ENCODE measurements at places on chromosomes 7 and 10. TPM values are rescaled to one million over a fixed set of nuclear protein-coding genes. Genes with fewer than 3 reads are reported as not detected.

SPDYE5 gene
- total RNA-seq: not detected

CPN1 gene
- not detected for total RNA-seq

ASB4 gene
- not detected for total RNA-seq

C10orf105 gene
- not detected for total RNA-seq

CHAT gene
- not detected for total RNA-seq

GUSB gene
- 13.0 TPM for total RNA-seq

MSS51 gene
- 1.3 TPM for total RNA-seq

HOXA3 gene
- total RNA-seq: 11.7 TPM

KLF14 gene
- under 0.01 TPM for total RNA-seq

ANKIB1 gene
- 58.0 TPM for total RNA-seq

C10orf67 gene
- total RNA-seq: under 0.01 TPM

C10orf62 gene
- not detected for total RNA-seq

ANXA8L1 gene
- 9.0 TPM for total RNA-seq

GIMAP5 gene
- not detected for total RNA-seq

- DNase-seq: peak; percentile 51
Observed at GRCh38 chr7:79376299-79377025, 77.0 kb downstream of the MAGI2 start.

DNA sequence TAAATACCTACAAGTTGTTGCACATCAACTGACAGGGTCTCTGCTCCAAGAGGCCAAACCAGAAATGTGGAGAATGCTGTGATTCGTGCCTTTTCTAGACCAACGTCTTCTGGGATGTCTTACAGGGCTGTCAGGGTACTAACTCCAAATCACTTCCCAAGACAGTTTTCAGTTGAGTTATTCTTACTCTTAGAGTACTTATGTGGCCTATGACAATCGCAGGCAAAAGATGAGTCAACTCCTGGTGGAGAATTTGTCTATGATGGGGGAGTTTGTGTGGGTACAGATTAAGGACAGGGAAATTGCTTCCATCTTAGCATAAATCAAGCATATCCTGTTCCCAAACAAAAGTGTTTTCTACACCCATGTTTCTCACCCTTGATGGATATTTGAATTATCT lies 734.8 kb downstream of the TNS3 start:
- no peak for DNase-seq

- peak; percentile 53 for DNase-seq
Observed at GRCh38 chr10:32379318-32379949, 32.5 kb upstream of the EPC1 start.

DNA sequence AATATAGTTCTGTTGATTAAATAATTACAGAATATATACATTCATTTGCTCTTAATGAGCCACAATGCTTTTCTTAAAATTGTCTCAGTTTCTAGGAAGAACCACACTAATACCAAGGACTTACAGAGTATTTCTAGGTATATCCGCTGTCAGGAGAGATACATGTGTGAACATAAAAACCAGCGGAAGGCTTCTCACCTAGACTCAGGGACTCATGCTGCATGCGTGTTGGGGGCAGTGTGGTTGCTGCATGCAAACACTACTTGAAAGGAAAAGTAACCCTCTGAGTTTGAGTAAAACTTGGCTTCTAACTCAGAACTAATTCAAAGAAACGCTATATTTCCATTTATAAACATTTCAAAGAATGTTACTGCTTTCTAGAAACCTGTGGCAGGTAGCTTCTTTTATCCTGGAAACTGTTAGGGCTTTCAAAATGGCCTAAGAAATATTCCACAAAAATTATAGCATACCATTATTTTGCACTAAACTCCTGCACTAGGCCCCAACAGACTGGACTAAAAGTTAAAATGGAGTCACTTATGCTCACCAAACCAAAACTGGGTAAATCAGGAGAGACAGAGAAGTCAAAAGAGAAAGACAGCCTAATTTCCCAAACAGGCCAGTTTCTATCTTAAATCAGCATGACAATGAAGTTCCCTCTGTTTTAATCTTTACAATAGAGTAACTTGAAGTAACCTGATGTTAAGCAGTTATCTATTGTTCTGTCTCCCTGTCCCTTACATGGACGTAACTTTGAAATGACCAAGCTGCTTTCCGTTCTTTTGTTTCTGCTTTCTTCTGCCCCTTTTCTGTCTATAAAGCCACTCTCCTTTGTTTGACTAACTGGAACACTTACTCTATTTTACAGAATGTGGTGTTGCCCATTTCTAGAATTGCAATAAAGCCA lies 95.2 kb upstream of the FAM133B start:
- DNase-seq: no peak

DNA sequence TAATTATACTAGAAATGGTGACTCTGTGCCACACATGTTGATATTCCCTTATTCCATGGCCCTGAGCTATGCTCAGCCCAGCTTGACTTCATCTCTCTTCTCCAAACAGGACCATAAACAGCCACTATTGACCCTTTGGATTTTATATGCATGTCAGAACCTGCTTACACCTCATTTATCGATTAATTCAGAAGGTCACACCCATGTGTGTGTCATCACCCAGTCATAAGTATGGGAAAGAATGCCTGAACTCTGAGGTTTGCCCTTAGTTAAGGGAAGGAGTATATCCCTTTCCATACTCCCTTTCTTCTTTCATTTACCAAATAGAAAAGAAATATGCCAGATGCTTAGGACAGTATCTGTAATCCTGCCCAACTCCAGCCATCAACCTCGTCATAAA lies 602.3 kb downstream of the SORCS3 start:
- DNase-seq: no peak

- DNase-seq: no peak
Observed at GRCh38 chr10:15864419-15864818, 4.1 kb upstream of the MINDY3 start.

DNA sequence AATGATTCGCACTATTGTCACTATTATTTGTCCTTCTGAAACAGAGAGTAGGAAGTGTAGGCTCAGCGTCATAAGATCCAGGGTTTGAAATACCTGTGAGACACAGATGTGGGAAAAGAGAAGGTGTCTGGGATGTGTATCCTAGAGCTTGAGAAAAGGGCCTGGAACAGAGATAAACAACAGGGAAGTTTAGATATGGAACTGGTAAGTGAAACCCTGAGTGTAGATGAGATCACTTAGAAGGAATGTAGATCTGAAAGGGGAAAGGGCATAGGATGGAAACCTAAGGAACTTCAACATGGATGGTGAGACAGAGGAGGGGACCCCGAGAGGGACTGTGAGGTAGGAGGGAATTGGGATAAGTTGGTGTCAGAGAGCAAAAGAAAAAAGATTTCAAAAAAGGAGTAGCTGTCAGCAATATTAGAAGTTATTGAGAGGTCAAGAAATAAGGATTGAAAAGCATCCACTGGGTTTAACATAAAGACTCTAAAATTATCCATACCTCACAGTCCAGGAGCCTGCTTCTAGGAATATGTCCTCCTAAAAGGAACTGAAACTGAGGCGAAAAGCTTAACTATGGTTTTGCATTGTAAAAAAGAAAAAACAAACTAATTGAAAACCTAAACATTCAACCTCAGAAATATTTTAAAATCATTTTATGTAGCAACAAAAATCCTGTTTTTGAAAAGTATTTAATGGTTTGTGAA lies 119.2 kb upstream of the NPVF start:
- no peak for DNase-seq

DNA sequence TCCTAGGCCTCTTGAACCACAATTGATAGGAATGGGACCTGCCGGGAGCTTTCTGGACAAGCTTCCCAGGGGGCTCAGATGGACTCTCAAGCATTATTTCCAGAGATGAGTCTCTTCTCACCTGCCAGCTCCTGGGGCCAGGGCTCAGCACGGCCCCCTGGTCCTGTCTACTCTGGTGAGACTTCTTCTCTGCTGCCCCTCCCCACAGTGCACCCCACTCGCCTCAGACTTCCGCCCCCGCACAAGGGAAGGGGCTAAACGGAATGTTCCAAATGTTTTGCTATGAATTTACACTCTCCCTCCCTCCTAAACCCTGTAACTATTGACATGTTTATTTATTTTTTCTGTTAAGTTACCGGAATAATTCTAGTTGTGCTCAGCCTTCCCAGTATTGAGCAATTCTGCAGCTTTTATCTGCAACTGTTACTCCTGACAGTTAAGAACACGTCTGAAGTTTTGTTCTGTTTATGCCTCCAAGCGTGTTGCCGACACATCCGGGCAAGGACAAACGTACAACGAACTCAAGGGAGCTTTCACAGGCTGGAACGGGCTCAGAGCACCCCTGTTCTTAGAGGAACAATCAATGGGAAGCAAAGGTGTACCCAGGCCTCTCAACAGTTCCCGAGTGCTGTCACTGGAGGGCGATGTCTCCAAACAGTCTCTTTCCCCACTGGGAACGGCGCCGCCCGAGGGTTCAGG lies 55.2 kb downstream of the FHIP2A start:
- DNase-seq: peak; percentile 68

DNA sequence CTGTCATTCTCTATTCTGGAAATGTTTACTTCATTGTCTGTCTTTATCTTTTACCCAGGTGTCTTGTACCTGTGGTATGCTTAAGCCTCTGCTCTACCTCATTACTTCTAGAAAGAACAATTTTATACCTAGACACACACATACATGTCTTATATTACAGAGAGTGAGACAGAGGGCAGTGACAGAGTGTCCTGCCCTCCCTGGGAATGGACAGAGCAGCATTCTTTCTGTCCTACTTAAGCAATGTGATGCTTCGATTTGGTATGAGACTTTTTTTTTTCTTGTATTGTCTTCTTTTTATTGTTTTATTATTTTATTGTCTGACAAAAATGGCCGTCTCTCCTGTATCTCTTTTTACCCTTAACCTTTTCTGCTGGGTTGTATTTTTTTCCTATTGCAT lies 286.1 kb downstream of the EXOC4 start:
- DNase-seq: no peak

DNA sequence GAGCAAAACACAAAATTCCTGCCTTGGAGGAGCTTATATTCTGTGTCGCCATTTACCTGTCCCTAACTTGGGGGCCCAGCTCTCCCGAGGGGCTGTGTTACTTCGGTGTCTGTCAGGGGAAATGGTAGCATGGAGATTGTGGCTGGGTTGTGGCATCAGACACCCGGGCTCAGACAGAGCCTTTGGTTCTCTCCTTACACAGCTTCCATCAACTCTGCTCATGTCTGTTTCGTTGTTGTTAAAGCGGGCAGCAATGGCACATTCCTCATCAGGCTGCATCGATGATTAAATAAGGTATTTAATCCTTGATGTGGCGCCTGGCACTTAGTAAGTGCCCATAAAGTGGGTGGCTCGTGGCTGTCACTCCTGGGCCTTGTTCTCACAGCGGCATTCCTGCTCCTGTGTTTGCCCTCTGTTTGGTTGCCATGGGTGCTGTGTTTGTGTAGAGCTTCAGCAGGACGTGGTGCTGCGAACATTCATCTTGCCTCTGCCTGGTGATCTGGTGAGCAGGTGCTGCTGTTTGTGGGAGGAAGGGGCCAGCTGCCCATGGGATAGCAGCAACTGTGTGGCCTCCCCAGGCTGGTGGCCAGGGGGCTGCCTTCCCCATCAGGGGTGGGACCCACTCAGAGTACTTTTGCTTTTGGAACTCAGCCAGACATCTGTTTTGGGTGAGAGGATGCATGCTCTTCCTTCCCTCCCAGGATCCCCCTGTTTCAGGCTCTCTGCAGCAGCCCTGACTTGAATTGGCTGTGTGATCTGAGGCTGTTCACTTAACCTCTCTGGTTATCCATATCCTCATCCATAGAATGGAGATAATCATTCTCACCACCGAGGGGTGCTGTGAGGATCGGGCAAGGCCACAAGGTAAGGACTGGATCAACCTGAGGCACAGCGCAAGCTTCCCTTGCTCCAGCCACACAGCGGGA lies 207.2 kb upstream of the SVIL start:
- DNase-seq: peak; percentile 31

DNA sequence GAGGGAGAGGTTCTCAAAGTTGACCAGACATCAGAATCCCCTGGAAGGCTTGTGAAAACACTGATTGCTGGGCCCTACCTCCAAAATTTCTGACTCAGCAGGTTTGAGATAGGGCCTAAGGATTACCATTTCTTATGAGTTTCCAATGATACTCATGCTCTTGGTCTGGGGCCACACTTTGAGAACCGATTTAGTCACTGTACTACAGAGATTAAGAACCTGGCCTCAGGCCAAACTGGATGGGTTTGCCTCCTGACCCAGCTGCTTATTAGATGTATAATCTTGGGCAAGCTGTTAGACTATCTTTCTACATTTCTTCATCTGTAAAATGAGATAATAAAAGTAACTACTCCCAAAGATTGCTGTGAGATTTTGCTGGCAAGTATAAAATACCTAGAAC lies 77.1 kb upstream of the SCIN start:
- no peak for DNase-seq

DNA sequence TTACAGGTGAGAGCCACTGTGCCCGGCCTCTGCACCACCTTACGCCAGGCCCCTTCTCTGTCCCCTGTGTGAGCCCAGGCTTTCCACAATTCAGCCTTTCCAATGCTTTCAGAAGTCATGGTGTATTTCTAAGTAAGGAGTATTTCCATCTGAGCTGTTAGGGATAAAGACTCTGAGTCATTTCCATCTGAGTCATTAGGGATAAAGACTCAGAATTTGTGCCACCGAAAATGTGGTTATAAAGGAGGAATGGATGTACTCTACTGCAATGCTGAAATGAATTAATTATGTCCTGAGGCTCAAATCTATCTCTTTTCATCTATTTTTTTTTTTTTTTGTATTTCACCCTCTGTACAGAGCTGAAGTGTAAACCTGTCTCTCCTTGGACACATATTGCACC lies 84.0 kb downstream of the GATA3 start:
- DNase-seq: no peak

- no peak for DNase-seq
Observed at GRCh38 chr7:152572101-152572500, 103.8 kb downstream of the XRCC2 start.

GRCh38 chr10:95284807-95285206 lies 6.0 kb downstream of the PDLIM1 start:
- DNase-seq: no peak

DNA sequence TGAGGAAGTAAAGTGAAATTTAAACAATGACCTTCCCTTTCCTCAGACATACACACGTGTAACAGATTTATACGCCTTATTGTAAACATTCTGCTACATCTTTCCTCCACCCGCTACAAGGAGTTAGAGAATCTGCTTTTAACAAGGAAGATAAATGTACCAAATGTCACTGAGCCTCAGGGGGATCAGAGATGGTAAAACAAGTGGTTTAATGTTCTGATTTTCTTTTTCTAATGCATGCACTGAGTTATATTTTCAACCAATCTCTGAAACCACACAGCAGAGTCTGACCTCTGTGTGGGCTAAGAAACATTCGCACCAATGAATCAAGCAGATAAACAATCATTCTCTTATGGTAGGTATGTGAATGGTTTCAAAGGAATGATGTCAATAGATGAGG lies 599.5 kb downstream of the ARL4A start:
- DNase-seq: no peak

GRCh38 chr10:13492493-13493180 lies 36.2 kb downstream of the BEND7 start:
- DNase-seq: peak; percentile 63

DNA sequence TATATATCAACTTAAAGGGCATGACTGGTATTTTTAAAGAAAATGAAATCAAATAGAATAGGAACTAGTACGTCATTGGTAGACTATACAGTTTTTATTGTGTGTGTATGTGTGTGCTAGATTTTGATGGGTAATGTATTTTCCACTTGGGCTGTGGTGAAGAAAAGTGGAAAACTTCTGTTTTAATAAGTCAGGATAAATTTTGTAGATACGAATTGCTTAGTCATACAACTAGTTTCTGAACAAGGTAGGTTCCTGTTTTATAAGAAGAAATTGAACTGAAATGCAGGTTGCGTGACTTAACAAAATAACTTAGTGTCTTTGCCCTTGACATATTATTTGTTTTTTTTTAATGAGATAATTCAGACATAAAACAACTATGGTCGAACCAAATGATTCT lies 24.3 kb downstream of the UBN2 start:
- no peak for DNase-seq
